ENCODE measurements at places on chromosomes 3 and 15.
A peak's percentile ranks its signal among the peaks of the same experiment; 100 is the strongest.

DNA sequence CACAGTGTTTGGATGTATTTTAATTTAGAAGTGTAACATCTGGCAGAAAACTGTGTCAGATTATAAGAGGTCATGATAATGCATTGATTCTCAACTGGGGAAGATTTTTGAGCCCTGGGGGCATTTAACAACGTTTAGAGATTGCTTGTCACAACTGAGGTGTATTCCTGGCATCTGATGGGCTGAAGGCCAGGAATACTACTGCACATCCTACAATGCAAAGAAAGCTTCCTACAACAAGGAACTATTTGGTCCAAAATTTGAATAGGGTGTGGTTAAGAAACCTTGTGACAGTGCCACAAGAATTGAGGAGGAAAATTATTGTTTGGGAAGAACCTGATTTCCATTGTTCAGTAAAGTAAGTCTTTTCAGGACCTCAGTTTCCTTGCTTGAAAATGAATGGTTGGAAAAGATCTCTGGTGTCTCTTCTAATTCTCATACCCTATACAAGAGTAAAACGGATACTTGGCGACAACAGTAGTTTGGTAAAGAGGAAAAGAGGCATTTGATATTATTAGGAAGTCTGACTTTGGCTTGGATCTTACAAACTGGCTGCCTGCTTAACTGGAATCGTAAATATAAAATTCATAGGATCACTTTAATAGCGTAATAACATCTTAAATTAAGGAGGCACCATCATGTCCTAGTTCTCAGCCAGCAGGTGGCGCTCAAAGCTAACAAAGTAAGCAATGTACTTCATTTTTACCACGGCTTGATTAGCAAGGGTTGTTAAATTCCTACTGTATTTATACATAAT, 4.3 kb downstream of the DAZL start:
- peak; percentile 89 for DNase-seq

DNA sequence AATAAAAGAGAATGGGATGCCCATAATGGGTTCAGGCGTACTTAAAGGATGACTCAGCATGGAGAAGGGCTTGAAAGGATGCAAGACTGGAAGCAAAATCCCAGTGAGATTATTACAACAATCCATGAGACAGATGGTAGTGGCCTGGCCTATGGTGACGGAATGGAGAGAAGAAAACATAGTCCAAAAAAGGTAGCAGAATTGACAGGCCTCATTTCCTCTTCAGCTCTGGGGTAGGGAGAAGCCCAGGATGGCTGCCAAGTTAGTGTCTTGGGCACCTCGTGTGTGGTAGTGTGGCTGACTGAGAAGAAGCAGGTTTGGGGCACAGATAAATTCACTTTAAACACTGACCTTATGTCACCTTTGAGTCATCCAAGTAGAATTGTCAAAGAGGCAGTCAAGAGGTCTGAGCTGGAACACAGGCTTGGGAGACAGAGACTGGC, 18.1 kb downstream of the MB21D2 start:
- DNase-seq, result no peak

DNA sequence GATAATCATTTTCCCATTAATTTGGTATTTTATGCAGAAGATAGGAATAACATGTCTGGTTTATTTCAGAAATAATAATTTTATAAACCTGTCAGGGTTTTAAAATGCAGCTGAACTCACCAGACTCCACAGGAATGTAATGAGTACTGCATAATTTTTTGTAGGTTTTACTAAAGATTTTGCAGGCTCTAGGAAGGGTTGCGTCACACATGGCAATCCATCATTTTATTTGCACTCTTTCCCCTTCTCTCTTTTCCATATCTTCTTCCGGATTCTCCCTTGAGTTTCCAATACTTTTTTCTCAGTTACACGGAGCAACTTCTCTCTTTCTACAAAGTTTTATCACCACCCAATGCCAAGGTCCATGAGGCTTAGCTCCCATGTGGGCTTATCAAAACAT, 234.7 kb downstream of the NFKBIZ start:
- no peak for DNase-seq

DNA sequence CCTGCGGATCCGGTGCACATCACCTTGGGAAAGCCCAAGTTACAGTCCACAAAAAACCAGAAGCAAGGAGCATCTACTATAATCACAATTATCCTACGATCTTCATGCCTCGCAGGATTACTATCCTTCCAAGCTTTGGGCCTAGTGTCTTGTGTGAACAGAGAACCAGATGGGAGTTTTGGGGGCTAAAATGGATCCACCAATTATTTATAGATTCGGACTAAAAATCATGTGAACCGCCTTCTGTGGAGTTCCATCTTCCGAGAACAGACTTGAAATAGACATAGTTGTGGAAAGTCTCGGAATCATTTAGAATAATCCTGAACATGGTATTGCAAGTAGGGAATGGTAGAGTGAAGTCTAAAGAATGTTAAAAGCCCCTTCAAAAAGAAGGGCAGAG, 70.1 kb downstream of the EIF4E3 start:
- no peak for DNase-seq

DNA sequence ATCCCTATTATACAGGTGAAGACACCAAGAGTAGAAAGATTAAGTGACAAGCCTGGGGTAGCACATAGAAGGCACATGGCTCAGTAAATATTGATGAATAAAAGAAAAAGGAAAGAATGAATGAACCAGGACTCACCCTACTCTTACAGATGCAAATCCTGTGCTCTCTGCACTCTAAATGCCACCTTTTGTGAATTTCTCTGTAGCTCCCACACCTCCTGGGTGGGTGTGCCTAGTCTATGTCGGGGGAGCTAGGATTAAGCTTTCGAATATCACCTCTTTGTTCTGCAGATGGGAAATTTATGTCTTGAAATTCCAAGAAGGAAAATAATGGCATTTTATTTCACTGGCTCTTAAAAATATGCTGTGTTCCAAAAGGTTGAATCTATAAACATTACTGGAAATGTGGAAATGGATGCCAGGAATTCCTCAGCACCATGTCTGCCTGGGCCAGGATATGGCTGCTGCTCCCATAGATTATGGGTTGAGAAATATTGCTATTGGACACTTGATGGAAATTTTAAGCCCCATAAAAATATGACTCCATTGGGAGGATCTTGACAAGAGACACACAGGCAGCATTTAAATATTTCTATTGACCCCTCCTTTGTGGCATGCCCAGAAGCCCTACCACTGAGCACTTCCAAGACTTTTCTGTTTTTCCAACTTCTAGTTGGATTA, 43.3 kb downstream of the CCNB2 start:
- no peak for DNase-seq

- DNase-seq, result no peak
Observed at GRCh38 chr3:64344721-64345207, 119.5 kb upstream of the PRICKLE2 start.

DNA sequence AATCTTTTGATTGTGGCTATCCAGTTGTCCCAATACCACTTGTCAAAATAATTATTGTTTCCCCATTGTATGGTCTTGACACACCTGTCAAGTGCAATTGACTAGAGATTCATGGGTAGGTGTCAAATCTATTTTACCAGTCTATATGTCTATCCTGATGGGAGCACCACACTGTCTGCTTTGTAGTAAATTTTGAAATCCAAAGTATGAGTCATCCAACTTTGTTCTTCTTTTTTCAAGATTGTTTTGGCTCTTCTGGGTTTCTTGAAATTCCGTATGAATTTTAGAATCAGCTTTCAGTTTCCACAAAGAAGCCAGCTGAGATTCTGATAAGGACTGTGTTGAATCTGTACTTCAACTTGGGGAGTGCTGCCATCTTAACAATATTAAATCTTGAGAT, 71.9 kb downstream of the CSNK1G1 start:
- no peak for DNase-seq

GRCh38 chr3:70981231-70981880, 602.2 kb downstream of the FOXP1 start:
- no peak for DNase-seq

GRCh38 chr3:24264011-24264410, 230.6 kb downstream of the THRB start:
- DNase-seq, result no peak

DNA sequence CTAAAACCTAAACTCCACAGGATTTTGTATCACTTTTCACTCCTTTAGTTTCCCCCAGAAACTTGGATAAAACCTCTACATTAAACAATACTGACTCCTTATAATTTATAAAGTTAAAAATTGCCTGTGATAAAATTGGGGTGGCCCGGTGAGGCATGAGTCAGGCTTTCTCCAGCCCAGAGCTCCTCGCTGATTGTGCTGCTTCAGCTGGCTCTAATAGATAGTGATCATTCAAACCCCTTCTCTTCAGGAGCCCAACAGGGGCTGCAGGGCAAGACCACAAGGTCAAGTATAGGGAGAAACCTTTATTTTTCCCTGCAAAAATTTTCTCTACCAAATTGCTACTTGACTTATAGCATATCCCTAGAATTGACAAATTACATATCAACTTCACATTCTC, 308.2 kb downstream of the PLCL2 start:
- no peak for DNase-seq

Measured in Right ventricle myocardium inferior (tissue), 1 donor.